ENCODE measurements at places on chromosomes 12 and 14. TPM values are rescaled to one million over a fixed set of nuclear protein-coding genes. Genes with fewer than 3 reads are reported as not detected.

GRCh38 chr12:104529130-104529874, 72.6 kb downstream of the CHST11 start:
- H3K4me1 ChIP-seq = no peaks in the 10 kb centered on the region
- no peaks in the 10 kb centered on the region for H3K27me3 ChIP-seq
- H3K36me3 ChIP-seq = no peaks in the 10 kb centered on the region
- H3K27ac ChIP-seq = no peak overlapping the region
- no peak for DNase-seq

DNA sequence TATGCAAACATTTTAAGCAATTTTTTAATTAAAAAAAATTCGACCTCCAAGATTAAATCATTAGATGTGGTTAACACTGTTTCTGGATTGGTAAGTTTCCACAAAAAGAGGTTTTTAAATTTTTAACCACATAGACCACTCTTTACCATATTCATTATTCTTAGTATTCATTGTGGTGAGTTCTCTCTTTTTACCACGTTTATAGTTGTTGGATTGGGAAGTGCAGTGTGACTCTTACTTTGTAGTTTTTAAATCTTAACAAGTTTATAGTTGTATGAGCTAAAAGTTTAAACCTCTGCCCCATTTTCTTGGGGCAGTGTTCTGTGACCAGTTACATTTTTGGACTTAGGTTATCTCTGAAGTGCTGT, 8.6 kb downstream of the ATP2A2 start:
- peaks cover 40% of the 10 kb centered on the region for H3K4me1 ChIP-seq
- peaks cover 55% of the 10 kb centered on the region for H3K36me3 ChIP-seq
- no peaks in the 10 kb centered on the region for H3K27me3 ChIP-seq
- H3K4me3 ChIP-seq = no peak overlapping the region
- no peak overlapping the region for H3K27ac ChIP-seq

DNA sequence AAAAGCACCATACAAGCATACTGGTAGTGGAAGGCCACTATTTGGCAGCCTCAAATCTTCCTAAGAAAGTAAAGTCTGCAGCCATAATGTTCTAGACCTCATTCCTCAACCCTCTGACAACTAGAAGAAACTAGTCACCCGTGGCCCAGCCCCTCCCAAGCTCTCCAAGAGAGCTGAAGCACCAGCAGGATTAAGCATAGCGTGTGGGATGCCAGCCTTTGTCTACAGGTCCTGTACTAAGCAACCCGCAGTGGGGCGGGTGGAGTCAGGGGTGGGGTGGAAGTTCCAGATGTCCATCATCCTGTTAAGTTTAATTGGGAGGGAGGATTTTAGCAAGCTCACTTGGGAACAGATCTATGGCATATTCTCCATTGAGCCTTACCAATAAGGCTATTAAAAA, 14.2 kb downstream of the SLC11A2 start:
- H3K27me3 ChIP-seq = no peaks in the 10 kb centered on the region
- DNase-seq = no peak
- peaks cover 28% of the 10 kb centered on the region for H3K4me1 ChIP-seq
- no peak overlapping the region for H3K4me3 ChIP-seq

DNA sequence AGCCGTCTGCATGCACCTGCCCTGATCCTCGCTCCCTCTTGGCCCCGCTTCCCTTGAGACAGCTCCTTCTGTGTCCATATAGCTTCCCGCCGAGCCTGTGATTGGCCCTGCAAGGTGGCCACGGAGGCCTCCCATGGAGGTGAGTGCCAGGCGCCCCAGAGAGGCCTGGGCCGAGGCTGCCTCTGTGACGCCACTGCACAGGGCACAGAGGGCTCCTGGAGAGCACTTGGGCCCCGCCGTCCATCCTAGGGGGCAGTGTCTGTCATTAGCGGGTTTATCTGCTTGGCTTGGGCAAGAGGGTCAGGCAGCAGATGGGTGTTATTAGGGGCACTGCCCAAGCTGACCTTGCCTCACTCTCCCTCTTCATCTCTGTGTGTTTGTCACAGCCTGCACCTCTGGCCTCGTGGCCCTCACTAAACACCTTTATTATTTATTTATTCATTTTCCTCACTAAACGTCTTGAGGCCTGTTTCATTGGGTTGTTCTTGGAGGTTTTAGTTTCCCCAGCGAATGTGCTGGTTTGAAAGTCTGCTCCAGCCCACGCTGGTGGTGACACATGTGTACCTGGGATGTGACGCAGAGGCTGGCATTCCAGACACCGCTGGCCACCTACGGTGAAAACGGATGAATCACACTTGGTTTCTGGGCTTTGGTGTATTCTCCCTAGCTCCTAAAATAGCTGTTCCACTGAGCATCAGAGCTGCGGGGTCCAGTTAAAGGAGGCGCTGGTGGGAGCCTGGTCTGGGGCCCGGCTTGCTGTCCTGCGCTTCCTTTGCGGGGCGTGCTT, 5.9 kb downstream of the ZFYVE21 start:
- H3K4me1 ChIP-seq = peaks cover 74% of the 10 kb centered on the region
- peaks cover 11% of the 10 kb centered on the region for H3K36me3 ChIP-seq
- H3K4me3 ChIP-seq = no peak overlapping the region
- no peak overlapping the region for H3K27ac ChIP-seq
- H3K27me3 ChIP-seq = no peaks in the 10 kb centered on the region

The IL31 gene
- total RNA-seq = not detected

- no peak overlapping the region for H3K4me3 ChIP-seq
- no peak overlapping the region for H3K27ac ChIP-seq
- no peaks in the 10 kb centered on the region for H3K36me3 ChIP-seq
- no peaks in the 10 kb centered on the region for H3K4me1 ChIP-seq
- DNase-seq = no peak
Observed at GRCh38 chr14:84785996-84786395, 743.9 kb upstream of the FLRT2 start.

DNA sequence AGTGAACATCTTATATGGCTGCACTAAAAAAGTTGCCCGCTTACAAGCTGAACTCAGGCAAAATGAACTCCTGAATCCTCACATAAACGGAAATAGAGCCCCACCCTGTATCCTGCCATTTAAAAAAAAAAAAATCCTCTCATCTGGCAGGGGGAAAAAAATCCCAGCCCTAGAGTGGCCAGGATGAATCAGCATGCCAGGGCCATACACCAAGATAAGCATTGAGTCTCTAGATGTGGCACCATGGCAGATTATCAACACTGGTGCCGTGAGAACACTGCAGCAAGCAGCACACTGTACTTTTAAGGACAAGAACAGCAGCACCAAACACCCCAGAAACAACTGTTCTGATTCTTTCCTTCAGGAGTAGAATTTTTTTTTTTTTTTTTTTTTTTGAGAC, 65.5 kb downstream of the RASSF3 start:
- H3K27ac ChIP-seq = no peak overlapping the region
- H3K27me3 ChIP-seq = no peaks in the 10 kb centered on the region
- H3K4me1 ChIP-seq = peaks cover 61% of the 10 kb centered on the region
- no peaks in the 10 kb centered on the region for H3K36me3 ChIP-seq
- H3K4me3 ChIP-seq = no peak overlapping the region
- no peak for DNase-seq

- H3K4me1 ChIP-seq = peaks cover 11% of the 10 kb centered on the region
- H3K27me3 ChIP-seq = no peaks in the 10 kb centered on the region
- no peak for DNase-seq
Observed at GRCh38 chr14:93973607-93974006, 2.8 kb downstream of the ASB2 start.

The BCL2L14 gene
- total RNA-seq = not detected

The KITLG gene
- total RNA-seq = 17.6 TPM

GRCh38 chr14:44030831-44031383, 476.2 kb downstream of the FSCB start:
- no peaks in the 10 kb centered on the region for H3K27me3 ChIP-seq
- DNase-seq = no peak
- H3K27ac ChIP-seq = no peak overlapping the region
- H3K4me1 ChIP-seq = no peaks in the 10 kb centered on the region
- no peak overlapping the region for H3K4me3 ChIP-seq

The PRMT5 gene
- total RNA-seq = 54.9 TPM

DNA sequence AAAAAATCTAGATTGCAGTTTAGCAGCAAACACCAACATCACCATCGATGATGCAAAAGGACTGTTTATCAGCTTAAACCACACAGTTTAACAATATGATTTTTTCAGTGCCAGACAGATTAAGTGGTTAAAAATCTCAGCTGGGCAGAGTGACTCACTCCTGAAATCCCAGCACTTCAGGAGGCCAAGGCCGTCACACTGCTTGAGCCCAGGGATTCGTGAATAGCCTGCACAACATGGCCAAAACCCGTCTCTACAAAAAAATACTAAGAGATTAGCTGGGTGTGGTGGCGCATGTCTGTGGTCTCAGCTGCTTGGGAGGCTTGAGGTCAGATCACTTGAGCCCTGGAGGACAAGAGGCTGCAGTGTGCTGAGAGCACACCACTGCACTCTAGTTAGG, 8.9 kb downstream of the RSRC2 start:
- no peaks in the 10 kb centered on the region for H3K27me3 ChIP-seq
- DNase-seq = no peak
- H3K36me3 ChIP-seq = peaks cover 95% of the 10 kb centered on the region
- H3K4me3 ChIP-seq = no peak overlapping the region
- H3K27ac ChIP-seq = no peak overlapping the region

The NRXN3 gene
- 3.0 TPM for total RNA-seq

The PRIM1 gene
- 9.5 TPM for total RNA-seq

The RIMBP2 gene
- total RNA-seq = 2.5 TPM

The ACRBP gene
- 1.4 TPM for total RNA-seq

DNA sequence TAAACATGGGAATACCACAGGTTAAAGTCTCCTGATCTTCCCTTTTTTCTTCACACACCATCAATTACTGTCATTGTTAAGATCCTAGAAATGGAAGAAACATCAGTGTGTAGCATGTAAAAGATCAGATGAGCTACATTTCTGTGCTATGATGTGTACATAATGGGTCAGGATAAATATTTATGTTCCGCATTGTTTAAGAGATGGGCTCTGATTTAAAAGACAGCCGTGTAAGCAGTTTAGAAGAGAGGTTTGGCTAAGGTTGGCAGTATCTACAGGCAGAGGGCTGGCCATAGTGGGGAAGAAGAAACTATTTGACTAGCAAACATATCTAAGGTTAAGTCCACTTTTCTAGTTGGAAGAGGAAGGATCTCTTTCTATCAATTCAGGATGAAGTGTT, 49.4 kb downstream of the LRRC9 start:
- no peaks in the 10 kb centered on the region for H3K4me1 ChIP-seq
- no peak for DNase-seq
- H3K27me3 ChIP-seq = no peaks in the 10 kb centered on the region
- H3K27ac ChIP-seq = no peak overlapping the region
- H3K36me3 ChIP-seq = no peaks in the 10 kb centered on the region

DNA sequence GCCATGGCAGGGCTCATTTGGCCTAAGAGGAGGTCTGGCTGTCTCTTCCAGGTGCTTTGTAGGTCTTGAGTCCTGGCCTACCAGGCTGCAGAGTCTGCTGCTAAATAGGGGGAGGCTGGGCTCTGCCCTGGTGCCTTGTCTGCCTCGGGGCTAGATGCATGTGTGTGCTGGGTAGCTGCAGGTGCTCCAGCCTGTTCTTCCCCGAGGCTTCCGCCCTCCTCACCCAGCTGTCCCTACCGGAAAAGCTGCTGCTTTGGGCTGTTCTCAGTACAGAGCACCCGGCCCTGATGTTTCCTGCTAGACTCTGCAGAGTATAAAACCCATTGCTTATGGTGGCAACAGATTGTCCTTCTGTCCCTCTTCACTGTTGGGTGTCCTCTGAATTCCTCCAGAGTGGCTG, 37.7 kb downstream of the RAB35 start:
- H3K4me3 ChIP-seq = no peak overlapping the region
- no peaks in the 10 kb centered on the region for H3K27me3 ChIP-seq
- peak overlapping the region; percentile 78 for H3K27ac ChIP-seq
- H3K36me3 ChIP-seq = no peaks in the 10 kb centered on the region

GRCh38 chr14:106308839-106309389, 782.5 kb downstream of the TMEM121 start:
- H3K27me3 ChIP-seq = peaks cover 10% of the 10 kb centered on the region
- DNase-seq = no peak
- no peaks in the 10 kb centered on the region for H3K4me1 ChIP-seq
- no peak overlapping the region for H3K27ac ChIP-seq
- no peak overlapping the region for H3K4me3 ChIP-seq
- no peaks in the 10 kb centered on the region for H3K36me3 ChIP-seq

The ANO4 gene
- total RNA-seq = not detected

The LRRC10 gene
- not detected for total RNA-seq

DNA sequence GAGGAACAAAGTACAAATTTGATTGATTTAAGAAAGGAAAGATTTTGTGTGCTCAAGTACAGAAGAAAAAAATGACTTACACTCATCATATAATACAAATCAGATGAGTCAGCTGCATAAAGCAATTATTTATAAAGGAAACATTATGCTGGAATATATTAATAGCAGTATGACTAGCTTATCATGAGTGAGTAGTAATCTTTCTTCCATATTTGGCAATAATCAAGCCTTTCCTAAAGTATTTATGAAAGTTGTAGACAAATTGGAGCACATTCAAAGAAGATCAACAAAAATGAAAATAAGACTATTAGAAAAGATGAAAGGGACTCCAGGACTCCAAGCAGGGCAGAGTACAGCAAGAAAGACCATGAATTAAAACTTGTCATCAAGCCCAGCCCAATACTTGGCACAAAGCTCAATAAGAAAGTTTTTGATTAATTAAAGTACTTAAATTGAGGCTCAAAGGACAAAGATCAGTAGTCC, 32.8 kb downstream of the CCER1 start:
- no peak overlapping the region for H3K4me3 ChIP-seq
- H3K4me1 ChIP-seq = peaks cover 4% of the 10 kb centered on the region
- H3K27me3 ChIP-seq = no peaks in the 10 kb centered on the region
- DNase-seq = no peak
- H3K36me3 ChIP-seq = no peaks in the 10 kb centered on the region

- DNase-seq = no peak
- H3K27me3 ChIP-seq = no peaks in the 10 kb centered on the region
- peaks cover 13% of the 10 kb centered on the region for H3K36me3 ChIP-seq
- peak overlapping the region; percentile 93 for H3K27ac ChIP-seq
- H3K4me3 ChIP-seq = peak overlapping the region; percentile 96
- peaks cover 12% of the 10 kb centered on the region for H3K4me1 ChIP-seq
Observed at GRCh38 chr12:102061096-102061559, 663 bp downstream of the WASHC3 start.

The DPY19L2 gene
- 6.7 TPM for total RNA-seq

GRCh38 chr14:105409364-105409763, 10.3 kb upstream of the MTA1 start:
- H3K36me3 ChIP-seq = no peaks in the 10 kb centered on the region
- H3K4me1 ChIP-seq = peaks cover 12% of the 10 kb centered on the region
- H3K27ac ChIP-seq = no peak overlapping the region
- H3K27me3 ChIP-seq = peaks cover 15% of the 10 kb centered on the region
- no peak for DNase-seq

- no peaks in the 10 kb centered on the region for H3K36me3 ChIP-seq
- no peak overlapping the region for H3K4me3 ChIP-seq
- no peak for DNase-seq
- H3K27ac ChIP-seq = no peak overlapping the region
- H3K27me3 ChIP-seq = no peaks in the 10 kb centered on the region
Observed at GRCh38 chr12:21780786-21781185, 6.3 kb upstream of the KCNJ8 start.
